ENCODE measurements at places on chromosomes 11 and 22.

GRCh38 chr11:69682681-69683326 lies 7.7 kb upstream of the LTO1 start:
- no peak for DNase-seq

- DNase-seq, result no peak
These were observed 87.8 kb upstream of the FAT3 start for GRCh38 chr11:92136797-92137196.

GRCh38 chr11:60857378-60858232 lies 1.9 kb upstream of the PTGDR2 start:
- DNase-seq, result no peak

DNA sequence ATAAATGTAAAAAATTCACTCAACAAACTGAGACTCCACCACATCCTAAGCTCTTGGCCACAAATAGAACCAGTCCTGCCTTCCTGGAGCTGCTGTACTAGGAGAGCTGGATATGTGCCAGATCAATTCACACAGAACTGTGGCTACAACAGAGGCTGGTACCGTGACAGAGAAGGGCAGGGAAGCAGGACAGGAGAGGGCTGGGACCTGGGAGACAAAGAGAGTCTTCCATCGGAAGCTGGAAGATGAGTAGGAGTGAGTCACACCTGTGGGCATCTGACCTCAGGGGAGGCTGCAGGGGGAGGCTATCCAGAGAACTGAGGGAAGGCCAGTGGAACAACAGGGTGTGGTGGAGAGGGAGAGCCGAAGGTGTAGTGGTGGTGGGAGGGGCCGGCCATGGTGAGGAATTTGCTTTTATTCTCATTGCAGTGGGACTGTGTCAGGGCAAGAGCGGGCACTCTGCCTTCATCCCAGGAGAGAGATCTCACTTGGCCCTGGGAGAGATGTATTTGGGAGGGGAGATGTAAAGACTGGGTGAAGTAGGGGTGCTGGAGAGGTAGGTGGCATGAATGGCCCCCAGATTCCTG lies 1.9 kb upstream of the LTBP3 start:
- DNase-seq, result no peak

Data from bone marrow (tissue), 2 donors.